ENCODE measurements at places on chromosomes 5 and 9.

GRCh38 chr9:29144476-29144875 is 1571.2 kb upstream of the C9orf72 start:
- DNase-seq, result no peak

GRCh38 chr9:87640385-87640795 is 85.5 kb upstream of the CTSL start:
- no peak for DNase-seq

GRCh38 chr9:18717759-18718158 is 243.8 kb downstream of the ADAMTSL1 start:
- no peak for DNase-seq

DNA sequence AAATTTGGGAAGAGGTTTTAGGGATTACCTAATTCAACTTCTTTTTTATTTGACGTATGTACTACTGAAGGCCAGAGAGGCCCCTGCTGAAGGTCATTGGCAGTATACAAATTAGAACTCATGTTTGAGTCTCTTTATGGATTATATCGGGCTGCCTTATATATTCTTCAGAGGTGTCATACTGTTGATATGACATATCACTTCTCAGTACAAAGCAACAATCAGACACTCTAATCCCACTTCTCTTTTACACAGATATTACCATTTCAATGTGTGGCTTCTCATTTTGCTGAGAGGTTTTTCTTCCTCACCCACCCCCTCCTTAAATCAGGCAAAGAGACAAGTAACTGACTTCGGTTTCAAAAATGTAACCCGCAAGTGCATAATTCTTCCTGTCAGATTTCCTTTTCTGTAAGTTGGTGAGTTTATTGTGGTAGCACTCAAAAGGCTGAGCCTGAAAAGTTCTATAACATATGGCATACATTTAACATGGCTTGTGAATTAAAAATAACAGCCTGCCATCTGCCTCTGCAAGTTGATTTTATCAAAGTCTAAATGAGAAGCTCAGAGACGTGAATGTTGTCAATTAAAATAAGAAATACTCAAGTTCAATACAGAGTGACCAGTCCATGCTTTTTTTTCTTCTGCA is 163.6 kb upstream of the RORB start:
- DNase-seq, result no peak

Measured in amygdala (tissue), 56 donors.